ENCODE measurements at places on chromosomes 7 and 10.

DNA sequence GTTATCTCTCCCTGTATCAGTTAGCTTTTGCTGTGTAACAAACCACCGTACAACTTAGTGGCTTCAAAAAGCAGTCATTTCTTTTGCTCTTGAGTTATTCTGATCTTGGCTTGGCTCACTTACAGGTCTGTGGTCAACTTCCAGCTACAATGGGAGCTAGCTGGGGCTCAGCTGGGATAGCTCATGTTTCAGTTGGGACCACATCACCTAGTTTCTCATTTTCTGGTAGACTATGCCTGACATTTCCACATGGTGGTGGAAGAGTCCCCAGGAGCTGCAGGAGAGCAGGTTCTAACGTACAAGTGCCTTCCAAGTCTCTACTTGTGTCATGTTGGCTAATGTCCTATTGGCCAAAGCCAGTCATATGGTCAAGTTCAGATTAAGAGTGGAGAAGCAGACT, 25.8 kb upstream of the PIP4K2A start:
- DNase-seq, result no peak

- DNase-seq, result no peak
Measured at GRCh38 chr10:70753026-70753663, 32.0 kb downstream of the TBATA start.

GRCh38 chr7:142908921-142909890, 23.7 kb upstream of the TRPV6 start:
- DNase-seq, result no peak

DNA sequence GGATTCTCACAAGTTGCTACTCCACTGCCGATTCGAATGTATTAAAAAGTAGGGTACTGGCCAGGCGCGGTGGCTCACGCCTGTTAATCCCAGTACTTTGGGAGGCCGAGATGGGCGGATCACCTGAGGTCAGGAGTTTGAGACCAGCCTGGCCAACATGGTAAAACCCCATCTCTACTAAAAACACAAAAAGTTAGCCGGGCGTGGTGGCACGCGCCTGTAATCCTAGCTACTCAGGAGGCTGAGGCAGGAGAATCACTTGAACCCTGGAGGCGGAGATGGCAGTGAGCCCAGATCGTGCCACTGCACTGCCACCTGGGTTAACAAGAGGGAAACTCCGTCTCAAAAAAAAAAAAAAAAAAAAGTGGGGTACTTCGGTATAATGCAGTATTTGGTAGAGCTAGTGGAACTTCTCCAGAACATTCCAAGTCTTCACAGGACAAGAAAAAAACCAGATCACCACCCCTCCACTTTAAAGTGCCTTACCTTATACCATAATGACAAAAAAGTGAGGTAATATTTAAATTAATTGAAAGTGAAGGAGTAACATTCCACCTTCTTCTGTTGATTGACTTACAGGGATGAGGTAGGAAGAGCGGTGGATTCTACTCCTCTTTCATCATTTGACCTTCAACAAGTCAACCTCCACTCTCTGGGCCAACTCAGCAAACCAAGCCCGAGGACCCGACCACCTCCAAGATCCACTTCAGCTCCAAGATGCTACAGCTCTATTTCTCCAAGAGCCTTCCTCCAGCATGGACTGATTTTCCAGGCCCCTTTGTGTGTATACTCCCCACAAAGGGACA, 2.0 kb downstream of the BAZ1B start:
- no peak for DNase-seq

GRCh38 chr10:91214911-91215310, 5.6 kb upstream of the PCGF5 start:
- DNase-seq, result no peak

DNA sequence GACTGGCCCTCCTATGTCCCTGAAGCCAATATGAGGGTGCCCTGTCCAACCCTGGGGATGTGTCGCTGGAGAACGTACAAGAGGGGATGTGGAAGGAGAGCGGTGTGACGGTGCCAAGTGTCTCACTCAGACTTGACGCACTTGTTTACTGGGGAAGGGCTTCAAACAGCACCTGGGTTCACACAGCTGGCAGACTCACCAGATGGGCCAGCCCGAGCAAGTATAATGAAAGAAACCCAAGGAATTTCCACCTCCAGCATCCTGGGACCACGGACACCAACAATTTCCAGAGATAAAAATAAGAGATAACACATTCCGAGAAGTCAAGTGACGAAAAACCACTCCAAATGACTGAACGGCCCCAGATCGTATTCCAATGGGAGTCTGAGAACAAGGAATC, 5.3 kb downstream of the ATP5MF start:
- DNase-seq, result no peak

GRCh38 chr7:115672024-115672423, 358.5 kb downstream of the TFEC start:
- DNase-seq, result no peak

DNA sequence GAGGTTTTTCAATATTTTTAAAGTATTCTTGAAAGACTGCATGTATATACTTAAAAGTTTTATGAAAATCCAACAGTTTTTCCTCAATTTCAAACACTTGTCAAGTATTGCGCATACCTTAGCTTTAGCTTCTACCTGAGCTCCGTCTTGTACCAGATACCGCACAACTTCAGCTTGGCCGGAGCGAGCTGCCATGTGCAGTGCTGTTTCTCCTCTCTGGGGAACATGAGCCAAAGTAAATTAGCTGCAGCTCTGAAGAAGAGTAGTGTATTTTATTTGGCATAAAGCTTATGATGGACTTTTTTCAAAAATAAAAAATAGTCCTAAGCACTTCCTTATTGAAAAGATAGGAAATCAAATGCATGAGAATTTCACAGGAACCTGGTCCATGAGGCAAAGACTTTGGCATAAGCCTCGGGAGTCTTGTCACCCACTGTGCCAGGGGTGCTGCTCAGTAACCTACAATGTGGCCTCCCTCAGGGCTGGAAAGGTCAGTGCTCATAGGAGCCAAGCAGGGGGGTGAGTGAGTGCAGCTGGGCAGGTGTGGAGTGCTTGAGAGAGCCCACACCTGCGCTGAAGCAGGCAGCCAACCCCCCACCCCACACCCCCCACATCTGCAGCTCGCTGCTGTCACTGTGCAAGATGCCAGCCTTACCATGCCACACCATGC, 189.5 kb downstream of the ANK3 start:
- no peak for DNase-seq

GRCh38 chr10:5480162-5480941, 19.0 kb downstream of the CALML5 start:
- no peak for DNase-seq

GRCh38 chr7:90593205-90593604, 2.9 kb upstream of the CDK14 start:
- DNase-seq, result no peak

All from left ventricle myocardium inferior (tissue), 1 donor.